ENCODE measurements at places on chromosomes 12 and 14.

DNA sequence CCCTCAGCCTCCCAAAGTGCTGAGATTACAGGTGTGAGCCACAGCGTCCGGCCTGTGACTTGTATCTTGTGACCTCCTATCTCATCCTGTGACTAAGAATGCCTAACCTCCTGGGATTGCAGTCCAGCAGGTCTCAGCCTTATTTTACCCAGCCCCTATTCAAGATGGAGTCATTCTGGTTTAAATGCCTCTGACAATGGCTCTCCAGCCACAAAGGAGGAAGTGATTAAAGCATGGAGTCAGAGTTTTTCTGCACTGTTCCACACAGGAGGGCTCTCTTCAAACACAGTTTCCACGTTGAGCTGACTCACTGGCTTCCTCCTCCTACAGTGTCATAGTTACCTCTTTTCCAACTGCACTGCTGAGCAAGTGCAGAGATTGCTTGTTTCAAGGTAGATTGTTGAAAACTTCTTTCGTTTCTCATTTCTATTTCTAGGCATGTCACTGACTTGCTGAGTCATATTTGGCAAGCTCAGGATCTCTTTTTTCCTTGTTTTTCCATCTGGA lies 383.8 kb downstream of the PCNX1 start:
- DNase-seq = peak; percentile 51

GRCh38 chr12:10301103-10301502 lies 6.6 kb upstream of the KLRD1 start:
- DNase-seq = no peak

DNA sequence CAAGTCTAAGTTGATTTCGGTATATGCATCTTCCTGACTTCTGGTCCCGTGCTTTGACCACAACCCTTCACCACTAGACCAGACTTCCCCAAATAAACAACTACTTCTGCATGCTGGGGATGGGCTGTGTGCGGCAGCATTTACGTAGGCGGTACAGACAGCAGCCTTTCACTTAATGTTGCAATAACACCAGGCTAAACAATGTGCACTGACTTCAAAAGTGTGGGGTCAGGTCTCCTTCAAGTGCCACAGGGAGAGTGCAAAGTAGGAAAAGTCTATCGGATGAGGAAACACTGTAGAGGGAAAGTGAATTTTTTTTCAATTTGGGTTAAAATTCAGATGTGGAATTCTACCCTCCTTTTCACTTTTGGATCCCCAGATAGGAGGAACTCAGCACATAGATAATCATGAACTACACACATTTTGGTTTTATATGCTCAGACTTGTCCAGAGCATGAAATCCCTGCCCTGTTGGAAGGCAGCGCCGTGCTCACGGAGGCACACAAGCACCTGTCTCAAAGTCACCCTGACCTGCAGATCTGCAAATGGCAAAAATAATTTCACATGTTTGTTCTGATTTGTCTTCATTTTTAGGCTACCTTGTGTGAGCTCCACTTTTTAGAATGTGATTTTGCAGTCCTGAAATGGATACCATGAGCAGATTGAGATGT lies 3.6 kb upstream of the FOS start:
- DNase-seq = peak; percentile 93

DNA sequence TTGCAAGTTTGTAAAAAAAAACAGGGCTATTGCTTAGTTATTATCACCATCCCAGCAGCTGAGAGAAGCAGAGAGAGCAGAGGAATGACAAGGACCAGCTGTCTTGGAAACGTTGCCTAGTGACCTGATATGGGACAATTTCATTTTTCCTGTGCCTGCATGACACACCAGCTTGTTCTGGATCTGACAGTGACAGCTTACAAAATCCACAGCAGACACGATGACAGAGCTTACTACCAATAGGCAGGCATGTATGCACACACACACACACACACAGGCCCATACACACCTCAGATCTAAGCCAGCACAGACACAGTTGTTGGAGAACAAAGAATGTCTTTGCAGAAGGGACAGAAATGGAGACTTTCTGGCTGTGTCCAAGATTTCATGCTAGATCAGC lies 25.4 kb downstream of the HSPB8 start:
- no peak for DNase-seq

GRCh38 chr12:98679611-98680005 lies 34.5 kb downstream of the APAF1 start:
- no peak for DNase-seq

DNA sequence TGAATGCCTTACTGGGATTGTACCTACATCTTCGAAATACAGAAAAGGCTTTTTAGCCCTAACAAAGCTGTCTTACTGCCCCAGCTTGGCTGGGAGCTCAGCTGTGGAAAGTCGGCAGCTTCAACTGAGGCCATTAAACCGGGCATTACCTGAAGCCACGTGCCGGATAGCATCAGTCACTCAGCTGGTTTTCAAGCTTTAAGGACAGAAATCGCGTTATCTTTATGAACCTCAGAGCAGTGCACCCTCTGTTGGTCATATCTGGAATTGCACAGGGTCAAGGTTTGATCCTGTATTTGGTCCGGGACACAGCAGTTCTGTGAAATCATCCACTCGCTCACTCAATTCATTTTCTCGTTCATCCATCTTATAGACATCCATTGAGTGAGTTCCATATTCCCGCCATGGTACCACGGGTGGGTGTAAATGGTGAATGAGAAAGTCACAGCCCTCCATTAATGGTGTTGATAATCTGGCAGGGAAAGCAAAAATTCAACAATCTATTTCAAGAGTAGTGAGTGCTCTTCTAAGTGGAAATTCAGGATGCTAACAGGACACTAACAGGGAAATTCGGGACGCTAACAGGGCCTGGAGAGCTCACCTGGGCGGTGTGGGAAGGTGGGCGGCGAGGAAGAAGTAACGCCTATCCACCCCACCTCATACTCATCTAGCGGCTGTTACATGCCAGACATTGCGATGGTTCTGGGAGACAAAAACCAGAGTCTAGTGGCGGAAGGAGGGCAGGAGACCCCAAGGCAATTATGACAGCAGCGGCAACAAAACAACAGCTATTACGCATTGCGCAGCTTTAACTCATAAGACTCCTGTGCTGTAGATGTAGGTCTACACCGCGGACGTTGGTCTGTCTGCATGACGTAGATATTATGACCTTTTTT lies 60.6 kb upstream of the TCL1A start:
- DNase-seq = peak; percentile 45

- no peak for DNase-seq
Measured at GRCh38 chr14:69376439-69376838, 21.7 kb downstream of the ERH start.

All from CD4-positive, alpha-beta T cell treated with Interleukin-4 for 1 hour (primary cell).